ENCODE measurements at places on chromosomes 16 and 17. TPM values are rescaled to one million over a fixed set of nuclear protein-coding genes. Genes with fewer than 3 reads are reported as not detected.
A peak's percentile ranks its signal among the peaks of the same experiment; 100 is the strongest.

GRCh38 chr17:4440690-4441686 is 7.2 kb downstream of the SPNS3 start:
- no peaks in the 10 kb centered on the region for H3K4me1 ChIP-seq
- no peak overlapping the region for H3K27ac ChIP-seq
- DNase-seq = no peak
- H3K36me3 ChIP-seq = no peaks in the 10 kb centered on the region

DNA sequence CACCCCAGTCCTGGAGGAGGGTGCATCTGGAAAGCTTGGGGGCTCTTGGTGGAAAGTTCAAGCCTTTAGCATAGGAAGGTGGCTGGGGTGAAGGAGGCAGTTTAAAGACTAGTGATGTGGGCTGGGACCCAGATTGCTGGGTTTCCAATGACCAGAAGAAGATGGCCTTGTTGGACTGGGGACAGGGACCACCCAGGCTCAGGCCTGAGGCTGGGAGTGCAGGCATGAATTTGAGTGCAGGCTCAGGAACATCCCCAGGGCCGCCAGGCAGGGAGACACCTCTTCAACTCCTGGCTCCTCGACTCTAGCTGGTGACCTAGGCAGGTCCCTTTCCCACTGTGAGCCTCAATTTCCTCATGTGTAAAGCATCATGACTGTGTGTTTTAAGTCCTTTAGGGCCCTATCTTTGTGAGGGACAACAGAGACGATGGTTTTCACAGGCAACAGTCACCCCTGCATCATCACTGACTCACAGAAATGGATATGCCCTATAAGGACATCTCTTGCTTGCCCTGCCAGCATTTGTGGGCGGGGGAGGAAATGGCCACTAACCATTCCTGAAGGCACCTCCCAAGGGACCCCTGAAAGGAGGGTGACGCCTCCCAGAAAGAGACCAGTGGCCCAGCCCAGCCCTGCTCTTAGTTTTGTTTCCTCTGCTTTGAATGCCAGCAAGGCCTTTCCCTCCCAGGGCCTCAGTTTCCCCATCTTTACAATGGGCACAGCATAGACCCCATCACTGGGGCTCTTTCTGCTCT is 11.1 kb downstream of the NLRC5 start:
- no peak for DNase-seq
- H3K36me3 ChIP-seq = peaks cover 19% of the 10 kb centered on the region
- H3K27ac ChIP-seq = peak overlapping the region; percentile 79

GRCh38 chr16:77951788-77952187 is 70.6 kb upstream of the CLEC3A start:
- no peaks in the 10 kb centered on the region for H3K36me3 ChIP-seq
- no peaks in the 10 kb centered on the region for H3K4me1 ChIP-seq
- no peak for DNase-seq
- H3K4me3 ChIP-seq = no peak overlapping the region
- no peak overlapping the region for H3K27ac ChIP-seq
- no peaks in the 10 kb centered on the region for H3K27me3 ChIP-seq

DNA sequence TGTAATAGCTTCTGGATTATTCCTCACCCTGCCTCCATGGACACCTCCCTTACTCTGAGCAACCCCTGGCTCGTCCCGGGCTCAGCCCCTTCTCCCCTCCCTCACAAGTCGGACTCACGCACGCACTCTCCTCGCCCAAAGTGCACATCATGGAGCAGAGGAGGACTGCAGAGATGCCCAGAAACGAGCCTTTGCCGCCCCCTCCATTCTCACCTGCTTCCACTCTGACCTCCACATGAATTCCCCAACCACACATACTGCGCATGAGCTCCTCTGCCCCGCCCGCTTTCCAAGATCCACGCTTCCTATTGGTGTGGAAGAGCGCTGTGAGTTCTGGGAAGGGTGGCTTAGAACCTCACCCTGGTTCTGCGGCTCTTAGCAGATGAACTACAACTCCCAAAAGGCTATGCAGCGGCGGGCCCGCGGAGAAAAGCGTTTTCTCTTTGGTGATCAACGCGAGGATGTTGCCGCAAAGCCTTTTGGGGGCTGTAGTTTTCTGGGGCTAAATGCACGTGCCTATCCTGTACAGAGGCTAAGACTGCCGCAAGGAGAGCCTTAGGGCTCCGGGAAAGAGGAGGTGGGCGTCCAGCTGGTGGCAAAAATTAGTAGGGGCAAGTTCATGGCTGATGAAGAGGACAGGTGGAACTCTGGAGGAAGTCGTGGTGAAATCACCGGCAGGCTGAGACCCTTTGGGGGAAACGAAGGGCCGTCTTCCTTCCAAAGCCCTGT is at the start of gene PHB1:
PHB1 (minus strand) TSS at position 261 of the 729 bp plus-strand sequence. CDS start 1,618 bp downstream, outside the sequence.
- H3K27me3 ChIP-seq = no peaks in the 10 kb centered on the region
- peak within 1 kb of the TSS; percentile 89 for H3K4me3 ChIP-seq
- DNase-seq = peak; percentile 94

DNA sequence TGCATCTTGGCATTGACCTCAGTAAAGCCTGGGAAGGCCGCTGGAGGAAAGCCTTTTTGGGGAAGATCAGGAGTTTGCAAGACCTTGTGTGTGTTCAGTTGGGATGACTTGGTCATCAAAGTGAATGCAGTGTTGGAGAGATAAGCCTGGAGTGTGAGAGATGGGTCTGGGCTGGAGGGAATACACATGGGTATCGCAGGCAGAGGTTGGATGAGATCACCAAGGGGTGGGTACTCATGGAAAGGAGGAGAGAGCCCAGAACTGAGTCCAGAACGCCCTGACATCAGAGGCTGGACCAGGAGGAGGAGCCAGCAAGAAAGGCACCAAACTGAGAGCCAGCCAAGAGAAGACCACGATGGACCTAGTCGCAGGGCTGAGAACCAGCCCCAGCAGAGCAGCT is 35.2 kb downstream of the SDK2 start:
- no peaks in the 10 kb centered on the region for H3K4me1 ChIP-seq
- no peak overlapping the region for H3K27ac ChIP-seq
- no peak for DNase-seq
- H3K27me3 ChIP-seq = no peaks in the 10 kb centered on the region
- no peaks in the 10 kb centered on the region for H3K36me3 ChIP-seq

The TLK2 gene
- polyA plus RNA-seq = 15.9 TPM

- H3K4me3 ChIP-seq = no peak overlapping the region
- H3K36me3 ChIP-seq = peaks cover 52% of the 10 kb centered on the region
- no peaks in the 10 kb centered on the region for H3K4me1 ChIP-seq
- no peaks in the 10 kb centered on the region for H3K27me3 ChIP-seq
- DNase-seq = no peak
Measured at GRCh38 chr17:3020381-3020780, 43.0 kb downstream of the OR1D5 start.

DNA sequence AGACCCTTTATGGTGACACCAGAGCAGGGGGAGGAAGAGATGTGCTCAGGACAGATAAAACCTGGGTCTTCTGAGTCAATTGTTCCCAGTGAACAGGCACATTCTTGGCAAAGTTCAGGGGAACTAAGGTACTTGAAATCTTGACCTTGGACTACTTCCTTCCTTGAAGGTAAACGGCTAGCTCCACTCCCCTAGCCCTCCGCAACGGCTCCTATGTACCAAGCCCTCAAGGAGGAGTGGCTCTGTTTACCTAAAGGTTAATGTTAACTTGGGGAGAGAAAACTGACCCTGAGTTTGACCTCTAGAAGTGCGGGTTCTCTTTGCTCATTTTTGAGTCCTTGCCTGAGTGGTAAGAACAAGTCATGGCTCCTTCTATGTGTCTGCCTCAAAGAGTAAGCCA is 7.8 kb downstream of the TTLL6 start:
- H3K27ac ChIP-seq = no peak overlapping the region
- H3K36me3 ChIP-seq = no peaks in the 10 kb centered on the region
- H3K4me1 ChIP-seq = no peaks in the 10 kb centered on the region
- DNase-seq = no peak

DNA sequence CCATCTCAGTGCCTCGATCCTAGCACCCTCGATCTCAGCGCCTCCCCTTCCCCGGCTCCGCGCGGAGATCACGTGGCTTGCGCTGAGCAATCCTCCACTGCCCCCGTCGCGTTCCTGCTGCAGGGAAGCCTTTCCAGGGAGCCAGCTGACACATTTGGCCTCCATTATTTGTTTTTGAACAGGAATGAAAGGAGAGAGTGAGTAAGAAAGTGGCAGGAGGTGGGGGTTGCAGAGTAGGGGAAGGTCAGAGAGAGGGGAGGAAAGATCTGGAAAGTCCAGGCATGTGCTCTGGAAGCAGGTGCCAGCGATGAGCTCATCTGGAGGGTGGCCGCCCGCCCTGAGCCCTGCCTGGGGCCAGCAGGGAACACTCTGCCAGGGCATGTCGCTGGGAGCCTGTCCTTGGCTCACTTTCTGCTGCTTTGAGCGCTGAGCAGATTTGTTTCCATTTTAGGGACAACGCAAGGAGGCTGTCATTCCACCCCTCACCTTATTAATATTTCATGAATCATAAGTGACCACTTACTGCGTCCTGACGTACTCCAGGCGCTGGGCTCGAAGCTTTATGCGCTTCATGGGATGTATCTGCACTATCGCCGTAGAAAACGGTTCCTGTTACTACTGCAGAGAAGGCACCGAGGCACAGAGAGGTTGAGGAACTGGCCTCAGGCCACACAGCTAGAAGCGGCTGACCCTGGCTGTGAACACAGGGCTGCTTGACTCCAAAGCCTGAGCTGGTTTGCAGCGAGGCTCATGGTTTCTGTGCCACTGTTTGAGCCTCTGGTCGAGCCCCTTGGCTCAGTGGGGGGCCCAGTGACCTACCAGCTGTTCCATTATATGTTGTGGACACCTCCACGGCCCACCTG is 283.1 kb downstream of the SEC14L1 start:
- peak overlapping the region; percentile 15 for H3K27ac ChIP-seq
- no peak overlapping the region for H3K4me3 ChIP-seq
- H3K27me3 ChIP-seq = no peaks in the 10 kb centered on the region
- DNase-seq = no peak
- H3K36me3 ChIP-seq = peaks cover 5% of the 10 kb centered on the region

- no peaks in the 10 kb centered on the region for H3K27me3 ChIP-seq
- H3K27ac ChIP-seq = no peak overlapping the region
- H3K4me1 ChIP-seq = peaks cover 9% of the 10 kb centered on the region
- DNase-seq = peak; percentile 56
Measured at GRCh38 chr17:17141860-17142552, 64.1 kb downstream of the PLD6 start.

The EFCAB5 gene
- polyA plus RNA-seq = 0.39 TPM

DNA sequence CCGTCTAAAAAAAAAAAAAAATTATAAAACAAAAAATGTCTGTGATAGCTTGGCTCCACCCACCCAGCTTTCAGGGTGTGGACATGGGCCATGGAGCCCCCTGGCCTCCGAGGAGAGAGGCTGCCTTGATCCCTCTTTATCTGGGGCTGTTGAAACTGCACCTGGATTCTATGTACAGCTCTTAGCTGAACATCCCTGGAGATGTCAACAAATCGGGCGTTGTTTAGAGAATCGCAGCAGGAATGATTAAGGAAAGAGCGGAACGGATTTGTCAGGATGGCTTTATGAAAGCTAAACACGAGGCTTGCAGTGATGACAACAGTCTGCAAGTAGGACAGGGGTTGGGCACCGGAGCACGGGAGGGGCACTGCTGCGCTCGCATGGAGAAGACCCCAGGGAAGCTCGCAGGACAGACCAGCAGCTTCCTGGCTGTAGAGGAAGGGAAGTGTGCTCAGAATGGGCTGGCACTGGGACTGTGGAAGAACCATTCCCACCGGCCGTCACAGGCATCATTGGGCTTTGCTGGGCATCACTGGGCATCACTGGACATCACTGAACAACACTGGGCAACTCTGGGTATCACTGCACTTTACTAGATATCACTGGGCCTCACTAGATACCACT is 195.8 kb upstream of the FOXF1 start:
- H3K4me3 ChIP-seq = no peak overlapping the region
- no peaks in the 10 kb centered on the region for H3K27me3 ChIP-seq
- no peaks in the 10 kb centered on the region for H3K36me3 ChIP-seq
- H3K4me1 ChIP-seq = no peaks in the 10 kb centered on the region

The KRTAP9-4 gene
- not detected for polyA plus RNA-seq

- H3K27ac ChIP-seq = no peak overlapping the region
- no peaks in the 10 kb centered on the region for H3K27me3 ChIP-seq
- no peak overlapping the region for H3K4me3 ChIP-seq
- no peak for DNase-seq
Measured at GRCh38 chr17:27315322-27315721, 21.4 kb downstream of the WSB1 start.

The CBX8 gene
- 0.34 TPM for polyA plus RNA-seq

DNA sequence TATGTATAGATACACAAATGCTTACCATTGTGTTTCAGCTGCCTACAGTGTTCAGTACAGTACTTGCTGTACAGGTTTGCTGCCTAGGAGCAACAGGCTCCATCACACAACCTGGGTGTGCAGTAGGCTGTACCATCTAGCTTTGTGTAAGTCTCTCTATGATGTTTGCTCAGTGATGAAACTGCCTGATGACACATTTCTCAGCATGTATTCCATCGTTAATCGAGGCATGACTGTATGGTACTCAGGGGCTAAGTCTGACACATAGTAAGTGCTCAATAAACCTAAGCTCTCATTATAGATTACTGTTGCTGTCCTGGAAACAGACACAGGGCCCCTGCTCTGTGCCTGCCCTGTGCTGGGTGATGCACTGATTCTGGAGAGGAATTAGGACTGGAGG is 18.1 kb downstream of the KCNJ12 start:
- no peak for DNase-seq
- no peaks in the 10 kb centered on the region for H3K36me3 ChIP-seq
- no peak overlapping the region for H3K27ac ChIP-seq
- H3K27me3 ChIP-seq = no peaks in the 10 kb centered on the region
- no peak overlapping the region for H3K4me3 ChIP-seq
